ENCODE measurements at places on chromosomes 5 and 9.

- no peak for DNase-seq
These were observed 12.7 kb upstream of the TMEM174 start for GRCh38 chr5:73160239-73160671.

GRCh38 chr9:114097613-114098020, 1.5 kb downstream of the KIF12 start:
- DNase-seq, result no peak

DNA sequence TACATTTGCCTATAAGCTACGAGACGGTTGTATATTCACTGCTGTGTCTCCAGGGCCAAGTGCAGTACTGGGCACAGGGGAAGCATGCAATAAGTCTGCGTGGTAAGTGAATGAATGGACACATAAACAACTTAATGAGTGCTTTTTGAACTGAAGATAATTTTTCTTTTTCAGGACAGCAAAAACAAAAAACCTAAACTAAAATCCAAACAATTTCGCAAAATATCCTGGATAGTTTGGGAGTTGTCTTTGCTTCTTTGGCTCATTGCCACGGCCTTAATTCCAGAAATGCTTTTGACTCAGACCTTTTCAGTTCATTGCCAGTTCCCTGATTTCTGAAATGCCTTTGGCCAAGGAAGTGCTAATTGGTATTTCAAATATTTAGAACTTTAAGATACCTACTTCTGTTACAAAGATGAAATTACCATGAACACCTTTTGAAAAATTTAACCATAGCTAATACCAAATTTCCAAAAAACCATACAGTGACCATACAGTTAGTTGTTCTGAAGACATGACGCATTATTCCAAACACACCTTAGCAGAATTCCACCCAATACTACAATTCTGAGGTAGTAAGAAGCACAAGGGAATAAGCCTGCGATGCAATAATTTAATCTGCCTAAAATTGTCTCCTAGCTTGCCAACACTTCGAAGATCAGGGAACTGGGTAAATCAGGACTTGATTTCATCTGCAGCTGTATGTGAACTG, 42.8 kb downstream of the TEK start:
- DNase-seq, result no peak

GRCh38 chr5:30387974-30388632, 805.4 kb upstream of the CDH6 start:
- no peak for DNase-seq

- DNase-seq, result no peak
These were observed 90.0 kb upstream of the NIPBL start for GRCh38 chr5:36786448-36787012.

GRCh38 chr5:32355686-32356085, 42.9 kb upstream of the MTMR12 start:
- no peak for DNase-seq

- no peak for DNase-seq
These were observed 291.8 kb downstream of the CDH10 start for GRCh38 chr5:24353016-24353415.

DNA sequence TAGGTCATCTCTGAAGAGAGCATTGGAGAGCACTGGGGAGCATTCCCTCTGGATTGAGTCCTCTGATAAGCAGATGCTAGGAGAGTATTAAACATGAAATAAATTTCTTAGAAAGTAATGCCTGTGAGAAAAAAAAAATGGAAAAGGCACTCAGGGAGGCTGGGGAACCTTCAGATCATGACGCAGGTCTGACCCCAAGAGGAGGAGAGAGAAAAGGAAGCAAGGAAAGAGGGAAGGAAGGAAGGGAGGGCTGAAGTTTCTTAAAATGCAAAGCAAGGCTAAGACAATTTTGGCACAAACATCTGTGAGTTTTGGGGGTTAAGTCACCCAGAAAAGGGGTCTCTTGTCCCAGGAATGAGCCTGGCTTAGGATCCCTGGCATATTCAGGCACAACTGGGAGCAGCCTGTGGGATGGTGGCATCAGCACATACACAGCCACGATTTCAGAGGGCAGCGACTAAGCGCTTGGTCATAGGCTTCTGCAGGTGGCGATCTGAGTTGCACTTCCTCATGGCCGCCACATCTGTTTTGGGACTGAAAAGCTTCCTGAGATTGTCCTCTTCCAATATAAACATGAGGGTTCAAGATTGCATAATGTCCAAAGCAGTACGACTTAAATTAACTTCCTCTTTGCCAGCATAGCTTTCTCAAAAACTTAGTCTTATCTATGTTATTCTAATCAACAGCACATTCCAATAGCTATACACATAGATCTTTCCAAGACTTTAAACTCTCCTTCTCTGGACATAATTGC, 692.7 kb downstream of the DNAH5 start:
- DNase-seq, result no peak

DNA sequence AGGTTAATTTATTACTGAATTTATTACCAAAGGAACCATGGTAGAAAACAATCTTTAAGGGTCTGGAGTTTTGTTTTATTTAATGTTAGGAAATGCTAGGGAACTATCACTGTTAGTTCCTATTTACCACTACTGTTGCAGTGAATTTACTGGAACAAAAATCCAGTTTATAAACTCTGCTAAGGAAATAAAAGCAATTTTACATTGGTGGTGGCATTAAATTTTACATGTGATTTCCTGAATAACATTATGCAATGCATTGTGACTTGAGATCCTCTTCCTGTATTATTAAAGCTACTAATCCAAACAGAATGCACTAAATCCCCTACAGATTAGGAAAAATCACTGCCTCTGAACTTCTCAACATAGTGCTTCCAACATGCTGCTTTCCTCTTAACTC, 599.5 kb upstream of the PTGER4 start:
- DNase-seq, result no peak

DNA sequence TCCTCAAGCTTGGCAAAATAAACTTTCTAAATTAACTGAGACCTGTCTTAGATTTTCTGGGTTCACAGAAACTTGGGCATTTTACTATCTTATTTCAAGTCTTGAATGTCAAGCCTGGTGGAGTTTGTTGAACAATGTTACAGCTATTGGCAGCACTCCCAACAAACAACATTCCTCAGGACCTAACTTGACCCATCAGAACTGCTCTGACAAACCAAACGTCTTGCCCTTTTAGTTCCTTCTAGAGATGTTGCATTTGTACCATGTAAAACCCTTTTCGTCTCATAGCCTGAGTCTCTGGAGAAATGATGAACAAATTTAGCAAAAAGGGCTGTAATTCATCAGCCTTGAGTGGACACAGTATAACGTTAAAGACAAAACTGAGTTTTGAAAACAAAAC, 51.1 kb downstream of the GNA14 start:
- no peak for DNase-seq

- DNase-seq, result no peak
These were observed 17.5 kb downstream of the PALM2AKAP2 start for GRCh38 chr9:109797509-109797908.

DNA sequence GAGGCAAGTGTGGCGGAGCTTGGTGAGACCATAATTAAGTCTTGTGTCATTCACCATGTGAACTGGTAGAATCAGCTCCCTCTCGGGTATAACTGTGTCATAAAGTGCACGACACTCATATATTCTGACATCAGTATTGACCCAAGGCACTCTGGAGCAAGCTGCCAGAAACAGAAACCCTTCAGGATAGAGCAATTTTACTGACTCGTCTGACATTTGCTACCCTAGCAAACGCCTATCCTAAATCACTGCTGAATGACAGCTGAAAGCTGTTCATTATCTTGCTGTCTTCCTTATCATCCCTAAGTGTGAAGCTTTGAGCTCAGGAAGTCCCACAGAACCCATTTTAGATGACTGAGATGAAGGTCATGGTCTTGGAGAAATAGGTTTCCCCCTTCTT, 27.8 kb downstream of the PTCH1 start:
- DNase-seq, result no peak

DNA sequence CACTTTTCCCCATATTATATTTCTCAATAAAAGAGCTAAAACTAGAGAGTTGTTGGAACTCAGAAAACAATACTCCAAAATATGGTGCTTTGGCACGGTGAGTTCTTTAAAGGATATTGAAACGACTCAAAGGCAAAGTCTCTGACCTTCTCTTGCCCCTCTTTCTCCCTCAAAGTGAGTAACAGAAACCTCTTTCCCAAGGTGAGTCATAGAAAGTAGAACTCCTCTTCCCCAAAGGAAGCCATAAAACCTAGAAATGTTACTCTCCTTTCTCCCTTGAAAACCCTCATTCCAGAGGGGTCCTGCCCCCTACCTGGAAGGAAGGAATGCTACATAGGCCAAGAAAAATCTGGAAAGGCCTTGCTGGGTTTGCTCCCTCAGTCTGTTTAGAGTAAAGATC, 47.5 kb downstream of the RAPGEF6 start:
- no peak for DNase-seq

DNA sequence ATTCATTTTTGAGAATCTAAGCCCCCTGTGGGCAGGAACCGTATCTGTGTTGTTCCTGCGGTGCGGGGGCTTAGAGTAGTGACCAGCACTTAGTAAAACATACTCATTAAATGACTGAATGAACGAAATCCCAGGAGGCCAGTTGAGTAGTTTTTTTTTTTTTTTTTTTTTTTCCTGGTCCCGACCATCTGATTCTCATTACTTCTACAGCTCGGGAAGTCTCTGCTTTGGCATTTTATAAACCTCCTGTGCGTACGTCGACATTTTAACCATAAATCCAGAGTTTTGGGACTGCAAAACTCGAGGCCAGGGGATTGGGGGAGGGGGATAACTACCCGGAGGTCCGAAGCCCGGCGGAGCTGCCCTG, 31.5 kb upstream of the SPRY4 start:
- no peak for DNase-seq

GRCh38 chr5:179273441-179274145, 71.7 kb downstream of the ADAMTS2 start:
- no peak for DNase-seq

DNA sequence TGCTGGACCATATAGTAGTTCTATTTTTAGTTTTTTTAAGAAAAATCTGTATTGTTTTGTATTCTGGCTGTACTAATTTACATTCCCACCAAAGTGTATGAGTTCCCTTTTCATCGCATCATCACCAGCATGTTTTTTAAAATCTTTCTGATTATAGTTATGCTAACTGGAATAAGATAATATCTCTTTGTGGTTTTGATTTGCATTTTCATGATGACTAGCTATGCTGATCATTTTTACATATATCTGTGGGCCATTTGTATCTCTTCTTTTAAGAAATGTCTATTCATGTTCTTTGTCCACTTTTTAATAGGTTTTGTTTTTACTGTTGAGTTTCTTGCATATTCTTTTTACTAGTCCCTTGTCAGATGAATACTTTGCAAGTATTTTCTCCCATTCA, 238.0 kb downstream of the FBXO4 start:
- no peak for DNase-seq

DNA sequence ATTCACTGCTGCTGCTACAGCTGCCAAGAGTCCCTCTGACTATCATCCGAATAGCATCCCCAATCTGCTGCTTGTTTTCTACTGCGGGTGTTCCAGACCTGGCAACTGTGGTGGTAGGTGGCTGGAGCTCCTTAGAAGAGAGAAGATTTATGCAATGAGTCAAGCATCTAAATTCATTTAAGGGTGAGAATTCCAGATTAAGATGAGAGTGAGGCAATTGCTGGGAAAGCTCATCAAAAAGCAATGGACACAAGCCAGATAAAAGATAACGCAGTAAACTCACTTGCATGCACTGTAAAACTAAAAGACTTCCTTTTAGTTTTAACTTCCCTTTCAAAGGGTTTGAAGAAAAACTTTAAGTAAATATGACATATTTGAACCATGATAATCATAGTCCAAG, 3.9 kb downstream of the PLK2 start:
- no peak for DNase-seq

DNA sequence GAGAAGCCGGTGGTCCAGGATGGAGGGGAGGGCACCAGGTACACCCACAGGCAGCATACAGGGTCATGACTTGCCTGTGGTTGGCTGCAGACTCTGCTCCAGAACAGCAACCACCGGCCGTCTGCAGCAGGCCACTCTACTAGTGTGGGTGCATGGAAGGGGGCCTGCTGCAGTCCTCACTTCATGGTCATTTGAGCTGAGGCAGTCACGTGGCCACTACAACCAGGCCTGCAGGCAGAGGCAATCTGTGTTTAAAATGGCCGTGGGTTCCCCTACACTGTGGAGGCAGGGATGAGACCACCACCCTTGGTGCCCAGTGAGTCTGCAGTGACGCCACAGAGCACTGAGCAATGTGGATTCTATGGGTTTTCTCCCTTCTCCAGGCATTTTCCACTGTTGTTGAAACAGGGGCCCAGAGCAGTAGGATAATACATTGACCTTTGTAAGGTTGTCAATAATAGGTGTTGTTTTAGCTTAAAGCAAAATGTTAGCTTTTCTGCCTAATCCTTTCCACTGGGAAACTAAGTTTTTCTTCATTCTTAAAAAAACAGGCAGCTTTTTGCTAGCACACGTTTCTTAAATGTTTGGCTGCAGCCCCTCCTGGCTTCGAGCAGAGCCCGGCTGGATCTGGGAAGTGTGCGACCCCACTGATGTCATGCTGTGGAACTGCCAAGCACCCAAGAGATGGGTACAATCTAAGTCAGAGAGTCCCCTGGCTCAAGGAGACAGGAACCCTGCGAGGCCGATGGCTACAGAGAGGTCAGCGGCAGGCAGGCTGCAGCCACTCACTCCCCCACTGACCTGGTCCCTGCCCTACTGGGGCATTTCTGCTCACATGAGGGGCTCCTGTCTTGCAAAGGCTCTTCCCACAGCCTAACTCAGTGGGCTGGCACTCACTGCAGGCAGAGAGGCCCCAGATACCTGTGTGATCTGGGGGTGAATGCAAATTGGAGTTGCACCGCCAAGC, 21.2 kb downstream of the GADD45G start:
- no peak for DNase-seq

DNA sequence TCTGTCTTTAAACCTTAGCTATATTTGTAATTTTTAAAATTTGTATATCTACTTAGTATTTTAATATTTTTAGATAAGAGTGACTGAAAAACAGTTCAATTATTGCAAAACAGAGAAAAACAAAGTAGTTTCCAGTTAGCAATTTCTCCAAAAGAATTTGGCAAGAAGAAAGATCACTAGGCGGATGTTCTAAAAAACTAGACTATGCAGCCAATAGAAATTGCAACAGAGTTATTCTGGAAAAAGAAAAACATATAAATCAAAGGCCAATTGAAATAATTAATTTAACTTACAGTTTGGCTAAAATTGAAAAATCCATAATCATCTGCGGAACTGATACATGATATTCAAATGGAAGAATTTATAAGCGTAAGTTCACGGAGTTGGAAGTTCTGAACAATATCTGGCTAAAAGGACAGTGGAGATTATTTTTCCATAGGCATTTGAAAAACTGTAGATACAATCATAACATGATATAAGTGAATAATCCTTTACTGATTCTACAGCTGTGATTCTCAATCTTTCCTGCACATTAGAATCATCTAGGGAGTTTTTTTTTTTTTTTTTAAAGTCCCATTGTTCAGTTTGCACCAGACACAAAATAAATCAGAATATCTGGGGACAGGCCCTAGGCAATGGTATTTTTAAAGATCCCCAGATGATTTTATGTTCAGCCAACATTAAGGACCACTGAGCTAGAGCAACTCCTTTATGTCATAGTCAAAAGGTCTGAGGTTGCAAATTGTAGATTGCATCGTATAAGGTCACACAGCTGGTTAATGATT, 605.1 kb upstream of the DAB2 start:
- no peak for DNase-seq

- no peak for DNase-seq
These were observed 43.5 kb upstream of the RASGRF2 start for GRCh38 chr5:80916676-80917075.

Data from NCI-H1417 treated with DMSO at 0.1 percent for 48 hours (cell line).